Activated naive CD8-positive, alpha-beta T cell treated with anti-CD3 and anti-CD28 coated beads, Interleukin-2, amount 50 U/mL, for 16 hours (primary cell): ENCODE measurements at places on chromosomes 4 and X.

DNA sequence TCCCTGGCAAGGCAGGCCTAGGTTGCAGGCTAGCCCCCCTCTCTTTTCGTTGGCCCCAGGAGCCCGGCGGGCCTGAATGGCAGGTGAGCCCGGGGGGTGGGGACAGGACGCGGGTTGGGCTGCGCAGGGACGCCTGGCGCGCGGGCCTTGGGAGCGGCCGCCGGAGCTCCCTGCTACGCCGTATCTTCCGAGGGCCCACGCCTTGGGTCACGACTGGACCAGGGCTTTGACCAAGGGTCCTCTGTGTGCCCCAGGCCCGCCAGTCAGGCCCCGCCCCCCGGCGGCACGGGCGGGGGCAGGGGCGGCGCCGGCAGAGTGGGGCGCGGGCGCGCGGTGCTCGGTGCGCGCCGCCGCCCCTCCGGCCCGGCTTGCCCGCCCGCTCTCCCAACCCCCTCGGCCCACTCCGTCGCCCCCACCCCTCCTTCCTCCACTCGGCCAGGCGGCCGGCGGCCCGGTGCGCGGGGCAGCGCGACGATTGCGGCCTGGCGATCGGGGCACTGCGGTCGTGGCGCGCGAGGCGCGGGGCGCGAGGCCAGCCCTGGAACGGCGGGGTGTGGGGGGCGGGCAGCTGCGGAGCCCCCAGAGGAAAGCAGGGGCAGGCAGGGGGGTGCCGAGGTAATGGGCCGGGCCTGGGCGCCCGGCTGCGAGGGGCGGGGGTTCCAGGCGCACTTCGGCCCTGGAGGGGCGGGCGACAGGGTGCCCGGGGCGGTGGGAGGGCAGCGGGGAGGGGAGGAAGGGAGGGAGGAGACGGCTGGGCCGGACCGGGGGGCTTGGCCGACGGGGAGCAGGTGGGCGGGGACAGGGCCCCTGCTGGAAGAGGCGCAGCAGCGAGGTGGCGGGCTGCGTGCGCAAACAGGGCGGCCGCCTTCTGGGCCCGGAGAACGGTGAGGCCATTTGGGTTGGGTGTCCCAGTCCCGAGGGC is at the start of gene PRRG3:
PRRG3 (plus strand) TSS at position 798 of the 922 bp plus-strand sequence. CDS start 3,357 bp downstream, outside the sequence.
- DNase-seq: no peak

DNA sequence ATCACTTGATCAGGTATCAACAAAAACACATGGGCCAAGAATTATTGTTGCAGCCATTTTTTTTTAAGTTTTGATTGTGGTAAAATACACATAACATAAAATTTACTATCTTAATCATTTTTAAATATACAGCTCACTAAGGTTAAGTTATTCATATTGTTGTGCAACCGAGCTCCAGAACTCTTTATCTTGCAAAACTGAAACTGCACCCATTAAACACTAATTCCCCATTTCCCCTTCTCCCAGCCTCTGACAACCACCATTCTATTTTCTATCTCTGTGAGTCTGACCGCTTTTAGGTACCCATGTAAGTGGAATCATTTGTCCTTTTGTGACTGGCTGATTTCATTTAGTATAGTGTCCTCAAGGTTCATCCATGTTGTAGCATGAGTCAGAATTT is 126.2 kb upstream of the NDP start:
- no peak for DNase-seq

GRCh38 chr4:71184195-71184781 is 154.5 kb upstream of the SLC4A4 start:
- DNase-seq: no peak

DNA sequence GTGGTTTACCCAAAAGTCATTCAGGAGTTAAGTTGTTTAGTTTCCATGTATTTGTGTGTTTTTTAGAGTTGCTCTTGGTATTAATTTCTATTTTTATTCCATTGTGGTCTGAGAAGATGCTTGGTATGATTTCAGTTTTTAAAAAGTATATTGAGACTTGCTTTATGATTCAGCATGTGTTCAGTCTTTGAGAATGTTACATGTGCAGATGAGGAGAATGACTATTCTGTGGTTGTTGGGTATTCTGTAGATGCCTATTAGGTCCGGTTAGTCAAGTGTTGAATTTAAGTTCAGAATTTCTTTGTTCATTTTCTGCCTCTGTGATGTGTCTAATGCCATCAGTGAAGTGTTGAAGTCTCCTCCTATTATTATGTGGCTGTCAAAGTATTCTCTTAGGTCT is 249.4 kb downstream of the ARHGAP10 start:
- DNase-seq: no peak

DNA sequence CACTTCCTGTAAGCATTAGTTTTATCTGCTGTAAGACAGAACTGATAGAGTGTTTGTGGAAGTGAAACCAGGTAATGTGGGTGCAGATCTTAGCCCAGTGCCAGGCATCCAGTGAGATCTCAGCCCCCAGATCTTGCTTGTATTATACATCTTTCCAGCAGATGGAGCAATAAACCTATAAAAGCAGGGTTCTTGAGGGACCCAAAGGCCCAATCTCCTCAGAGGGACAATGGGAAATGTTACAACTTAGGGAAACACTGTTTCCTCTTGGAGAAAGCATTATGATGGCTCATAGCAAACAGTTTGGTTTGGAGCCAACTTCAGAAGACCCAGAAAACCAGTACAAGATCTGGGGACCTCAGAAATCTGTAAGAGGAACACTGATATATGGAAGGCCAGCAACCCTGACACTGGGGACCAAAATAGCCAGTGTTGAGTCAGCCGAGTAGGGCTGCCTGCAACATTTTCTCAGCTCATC is 206.3 kb downstream of the SLC7A11 start:
- no peak for DNase-seq

DNA sequence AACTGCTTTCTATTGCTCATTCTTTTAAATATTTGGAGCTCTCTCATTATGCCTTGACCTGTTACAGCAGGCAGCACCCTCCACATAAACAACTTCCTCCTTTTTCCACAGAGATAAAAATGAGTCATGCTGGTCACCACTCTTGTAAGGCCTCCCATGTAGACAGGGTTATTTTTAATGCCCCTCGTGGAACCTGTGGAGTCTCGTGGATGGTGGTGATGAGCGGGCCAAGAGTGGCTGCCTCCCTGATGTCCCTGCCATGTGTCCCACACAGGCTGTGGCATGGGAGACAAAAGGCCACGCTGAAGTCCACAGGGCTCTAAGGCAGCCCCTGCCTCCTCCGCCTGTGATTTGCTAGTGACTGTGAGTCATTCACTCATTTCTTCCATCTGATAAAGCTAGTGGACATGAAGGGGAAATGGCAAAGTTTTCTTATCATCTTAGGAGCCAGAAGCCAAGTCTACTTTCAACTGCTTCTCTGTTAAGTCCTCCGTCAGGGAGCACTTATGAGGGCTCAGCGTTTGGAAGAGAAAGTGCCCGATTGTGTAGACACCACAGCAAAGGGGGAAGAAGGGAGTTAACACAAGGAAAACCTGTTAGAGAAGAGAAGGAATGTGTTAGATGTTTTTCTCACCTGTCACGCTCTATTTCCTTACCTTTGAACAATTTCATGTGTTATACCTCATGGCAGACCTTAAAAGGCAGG is 121.6 kb upstream of the FAT1 start:
- DNase-seq: no peak

DNA sequence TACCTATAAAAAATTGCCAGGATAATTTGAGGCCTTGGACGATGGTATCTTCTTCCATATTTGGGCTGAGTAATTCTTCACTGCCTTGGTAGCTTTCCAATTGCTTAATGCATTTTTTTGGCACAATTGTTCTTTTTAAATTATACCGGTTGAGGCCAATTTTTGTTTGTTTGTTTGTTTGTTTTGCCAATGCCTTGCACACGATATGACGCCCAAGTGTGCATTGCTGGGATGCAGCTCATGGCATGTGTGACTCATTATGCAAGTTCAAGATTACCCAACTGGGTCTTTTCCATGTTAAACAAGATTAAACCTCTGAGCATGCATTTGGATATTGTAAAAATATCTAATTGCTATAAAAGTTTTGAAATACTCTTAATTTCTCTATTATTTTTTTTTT is 71.1 kb upstream of the KCNIP4 start:
- DNase-seq: no peak

GRCh38 chrX:104343428-104344129 is 88.8 kb upstream of the ESX1 start:
- no peak for DNase-seq

DNA sequence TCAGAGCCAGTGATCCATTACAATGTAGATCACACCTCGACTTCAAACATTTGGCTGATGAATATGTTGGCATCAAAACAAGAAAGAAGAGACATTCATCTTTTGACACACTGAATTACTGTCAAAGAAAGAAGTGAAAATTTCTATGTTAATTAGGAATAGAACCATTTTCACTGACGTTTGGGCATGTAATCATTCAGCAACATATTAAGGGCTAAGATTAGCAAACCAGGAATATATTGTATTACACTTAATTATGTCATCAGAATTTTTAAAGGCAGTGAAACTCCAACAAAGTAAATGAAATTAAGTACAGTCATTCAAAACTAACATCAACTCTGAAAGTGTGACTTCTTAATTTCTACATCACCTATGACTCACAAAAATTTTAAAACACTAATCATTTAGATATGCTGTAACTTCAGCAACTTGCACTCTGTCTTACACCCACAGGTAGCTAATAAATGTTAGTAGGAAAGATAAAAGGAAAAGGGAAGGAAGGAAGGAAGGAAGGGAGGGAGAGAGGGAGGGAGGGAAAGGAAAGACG is 1.4 kb upstream of the SMR3A start:
- no peak for DNase-seq

DNA sequence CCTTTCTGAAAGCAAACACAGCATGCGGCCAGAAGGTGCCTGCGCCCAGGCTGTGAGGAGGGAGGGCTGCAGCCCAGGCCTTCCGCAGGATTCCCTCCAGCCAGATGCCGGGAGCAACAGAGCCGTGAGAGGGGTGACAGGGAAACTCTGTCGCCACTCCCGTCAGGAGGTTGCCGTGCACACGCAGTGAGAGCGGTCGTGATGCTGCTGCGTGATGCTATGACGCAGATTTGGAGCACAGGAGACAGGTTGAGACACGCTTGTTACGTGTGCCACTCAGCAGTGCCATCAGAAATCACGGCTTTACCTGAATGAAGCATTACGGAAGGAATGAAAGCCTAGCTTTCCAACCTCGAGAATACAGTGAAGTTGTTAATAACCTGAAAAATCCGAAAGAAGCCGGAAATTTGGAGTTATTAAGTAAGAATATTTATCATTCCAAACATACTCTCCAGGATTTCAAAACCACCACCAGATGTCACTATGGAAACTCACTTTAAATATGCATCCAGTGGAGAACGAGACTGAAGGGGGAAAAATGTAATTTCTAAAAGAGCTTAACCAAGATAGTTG is 54.4 kb downstream of the FAT1 start:
- DNase-seq: no peak

DNA sequence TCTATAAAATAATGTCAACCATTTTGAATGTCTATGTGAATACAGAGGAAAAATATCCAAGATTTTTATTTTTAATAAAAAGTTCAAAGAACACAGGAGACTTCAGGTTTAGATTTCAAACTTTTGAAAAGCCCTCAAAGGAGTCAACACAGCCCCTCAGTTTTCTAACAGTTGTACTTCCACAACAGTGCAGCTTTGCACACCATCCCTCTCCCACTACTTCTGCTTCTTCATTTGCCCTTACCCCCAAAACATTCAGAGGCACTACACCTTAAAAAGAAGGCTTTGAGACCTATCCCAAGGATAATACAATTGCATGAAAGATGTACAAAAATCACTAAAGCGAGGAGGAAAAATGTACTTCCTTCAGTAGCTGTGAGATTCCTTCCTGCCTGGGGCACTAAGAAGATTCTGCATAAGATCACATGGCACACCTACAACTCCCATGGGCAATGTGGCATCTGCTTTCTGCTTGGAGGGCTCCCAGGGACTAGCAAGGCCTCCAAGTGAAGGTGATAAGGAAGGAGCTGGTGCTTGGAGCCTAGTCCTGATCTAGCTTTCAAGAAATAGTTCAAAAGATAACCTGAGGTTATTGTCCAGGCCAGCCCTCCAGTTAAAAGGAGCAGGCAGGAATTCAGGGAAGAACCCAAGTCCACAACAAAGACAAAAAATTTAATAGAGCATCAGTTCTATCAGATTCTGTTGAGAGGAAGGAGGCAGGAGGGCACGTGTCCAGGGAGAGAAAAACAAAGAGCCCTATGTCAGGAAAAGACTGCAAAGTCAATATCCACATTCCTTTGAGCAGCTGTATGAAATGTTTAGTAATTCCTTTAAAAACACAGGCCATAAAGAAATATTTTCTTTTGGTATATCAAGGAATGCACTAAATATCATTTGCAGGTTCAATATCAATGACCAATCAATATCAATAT is 19.1 kb downstream of the ARAP2 start:
- DNase-seq: no peak

DNA sequence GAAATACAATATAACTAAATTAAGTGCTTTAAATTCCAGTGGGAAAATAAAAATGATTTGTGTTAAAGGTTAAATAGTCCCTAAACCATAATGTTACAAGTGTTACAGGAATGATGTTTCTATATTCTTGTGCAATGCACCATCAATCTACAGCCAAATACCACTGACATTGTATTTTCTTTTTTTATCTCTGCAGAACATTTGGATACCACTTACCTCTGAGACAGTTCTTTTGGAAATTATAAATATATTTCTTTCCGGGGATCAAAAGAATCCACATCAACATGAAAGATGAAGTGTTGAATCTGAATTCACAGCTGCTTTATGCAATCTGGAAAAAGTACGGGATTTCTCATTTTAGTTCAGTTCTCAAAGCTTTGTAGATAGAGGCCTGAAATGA is 518.3 kb upstream of the AGA start:
- no peak for DNase-seq

GRCh38 chr4:150425161-150425560 is 156.8 kb upstream of the MAB21L2 start:
- no peak for DNase-seq

- DNase-seq: no peak
These were observed 41.9 kb upstream of the SOD3 start for GRCh38 chr4:24753519-24753918.

GRCh38 chrX:150902434-150903109 is 4.1 kb upstream of the CD99L2 start:
- DNase-seq: no peak

DNA sequence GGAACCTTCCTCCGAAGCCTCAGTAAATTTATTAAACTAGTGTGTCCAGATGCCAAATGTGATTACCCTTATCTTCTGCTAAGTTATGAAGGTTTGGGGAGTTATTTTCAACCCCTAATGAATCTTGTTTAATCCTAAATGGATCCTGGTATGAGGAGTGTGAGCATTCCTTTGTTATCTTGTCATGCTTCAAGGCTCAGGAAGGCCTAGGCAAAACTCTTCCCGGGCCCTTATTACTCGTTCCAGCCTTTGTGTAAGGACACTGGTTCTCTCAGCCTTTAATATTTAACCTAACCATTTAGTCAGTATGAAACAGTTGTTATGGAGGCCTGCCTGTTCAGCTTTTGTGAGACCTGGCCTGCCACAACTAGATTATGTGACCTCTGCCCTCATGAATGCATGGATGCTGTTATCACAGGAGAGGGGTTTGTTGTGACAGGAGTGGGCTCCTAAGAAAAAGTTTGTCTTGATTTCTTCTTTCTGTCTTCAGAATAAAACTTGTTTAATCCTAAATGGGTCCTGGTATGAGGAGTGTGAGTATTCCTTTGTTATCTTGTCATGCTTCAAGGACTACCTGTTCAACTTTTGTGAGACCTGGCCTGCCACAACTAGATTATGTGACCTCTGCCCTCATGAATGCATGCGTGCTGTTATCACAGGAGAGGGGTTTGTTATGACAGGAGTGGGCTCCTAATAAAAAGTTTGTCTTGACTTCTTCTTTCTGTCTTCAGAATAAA is 181.7 kb downstream of the SLC39A8 start:
- no peak for DNase-seq
